Stimulated activated CD8-positive, alpha-beta memory T cell treated with anti-CD3 and anti-CD28 coated beads, Interleukin-7, amount 100 ng/mL, for 1 hour (primary cell): ENCODE measurements at places on chromosomes 3 and 15.

DNA sequence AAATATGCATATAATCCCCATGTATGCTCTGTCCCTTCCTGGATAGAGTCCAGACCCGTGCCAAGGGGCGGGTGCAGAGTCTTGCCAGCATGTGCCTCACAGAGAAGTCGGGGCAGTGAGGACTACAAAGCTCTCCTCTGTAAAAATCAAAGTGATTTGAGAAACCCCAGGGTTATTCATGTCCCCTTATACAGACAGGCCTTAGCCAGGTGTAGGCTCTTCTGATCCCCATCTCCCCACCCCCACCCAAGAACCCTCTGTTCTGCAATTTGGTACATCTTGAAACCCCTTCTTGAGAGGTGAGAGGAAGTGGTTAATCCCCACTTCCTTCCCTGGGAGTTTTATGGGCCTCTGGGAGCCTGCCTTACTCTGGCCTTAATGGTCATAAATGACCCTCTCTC, 24.7 kb downstream of the TRIM71 start:
- no peak for DNase-seq

GRCh38 chr15:36152936-36153335, 426.5 kb upstream of the CDIN1 start:
- no peak for DNase-seq

DNA sequence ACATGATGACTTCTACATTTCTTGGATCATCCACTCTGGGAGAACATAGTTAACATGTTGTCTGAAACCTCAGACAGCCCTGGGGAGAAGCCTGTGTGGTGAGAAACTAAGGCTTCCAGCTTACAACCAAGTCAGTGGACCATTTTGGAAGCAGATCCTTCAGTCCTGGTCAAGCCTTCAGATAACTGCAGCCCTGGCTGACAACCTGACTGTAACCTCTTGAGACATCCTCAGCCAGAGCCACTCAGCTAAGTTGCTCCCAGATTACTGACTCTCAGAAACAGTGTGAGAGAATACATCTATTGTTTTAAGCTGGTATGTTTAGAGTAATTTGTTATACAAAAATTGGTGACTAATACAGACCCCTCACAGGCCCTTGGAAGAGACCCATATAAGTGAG, 50.9 kb upstream of the KPNA4 start:
- no peak for DNase-seq

GRCh38 chr15:52146261-52146660, 33.7 kb upstream of the BCL2L10 start:
- no peak for DNase-seq

DNA sequence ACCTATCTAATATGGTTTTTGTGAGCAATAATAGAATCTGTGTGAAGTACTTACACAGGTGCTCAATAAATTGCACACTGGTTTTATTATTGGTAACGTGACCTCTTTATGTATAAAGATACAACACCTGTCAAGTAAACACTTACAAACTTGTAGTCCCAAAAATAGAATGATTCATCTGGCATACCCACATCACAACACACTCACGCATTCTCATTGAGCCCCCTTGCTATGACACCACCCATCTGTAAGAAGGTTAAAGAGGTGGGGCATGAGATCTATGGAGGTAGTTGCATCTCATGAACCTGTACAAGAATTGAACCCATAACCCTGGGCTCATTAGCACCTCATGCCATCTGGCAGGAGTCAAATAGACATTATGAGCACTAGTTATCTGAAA, 134.9 kb upstream of the THBS1 start:
- no peak for DNase-seq

DNA sequence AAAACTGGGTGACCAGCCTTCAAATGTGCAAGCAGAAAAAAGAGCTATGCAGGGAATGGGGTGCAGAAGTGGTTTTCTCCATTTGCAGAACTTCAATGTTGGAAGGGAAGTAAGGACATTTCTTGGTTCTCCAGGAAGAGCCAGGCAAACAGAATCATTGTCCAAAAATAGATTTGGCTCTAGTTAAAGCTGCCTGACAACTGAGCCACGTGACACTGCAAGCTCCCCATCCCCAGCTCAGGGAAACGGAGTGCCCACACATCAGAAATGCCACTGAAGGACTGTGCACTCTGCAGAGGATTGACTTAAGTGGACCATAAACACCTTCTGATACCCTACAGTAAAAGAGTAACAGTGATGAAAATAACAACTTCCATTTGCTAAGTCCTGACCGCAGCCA, 195.6 kb upstream of the NSMCE3 start:
- DNase-seq: no peak

DNA sequence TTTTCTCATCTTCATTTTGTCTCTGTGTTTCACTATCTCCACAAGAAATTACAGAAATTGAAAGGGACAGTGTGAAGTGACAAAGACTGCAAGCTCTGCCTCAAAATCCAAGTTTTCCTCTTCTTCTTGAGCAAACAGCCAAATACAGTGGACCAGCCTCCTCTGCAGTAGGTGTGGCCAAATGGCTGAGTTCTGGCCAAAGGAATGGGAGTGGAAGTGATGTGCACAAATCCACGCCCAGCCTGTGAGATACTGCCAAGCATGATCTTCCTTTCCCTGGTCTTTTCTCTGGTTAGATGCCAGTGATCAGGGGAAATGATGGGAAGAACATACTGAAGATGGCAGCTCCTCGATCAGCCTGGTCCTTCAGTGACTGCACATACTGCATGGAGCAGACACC, 111.0 kb upstream of the CPNE4 start:
- no peak for DNase-seq

- DNase-seq: no peak
These were observed 39.3 kb downstream of the IL1RAP start for GRCh38 chr3:190552969-190553759.

DNA sequence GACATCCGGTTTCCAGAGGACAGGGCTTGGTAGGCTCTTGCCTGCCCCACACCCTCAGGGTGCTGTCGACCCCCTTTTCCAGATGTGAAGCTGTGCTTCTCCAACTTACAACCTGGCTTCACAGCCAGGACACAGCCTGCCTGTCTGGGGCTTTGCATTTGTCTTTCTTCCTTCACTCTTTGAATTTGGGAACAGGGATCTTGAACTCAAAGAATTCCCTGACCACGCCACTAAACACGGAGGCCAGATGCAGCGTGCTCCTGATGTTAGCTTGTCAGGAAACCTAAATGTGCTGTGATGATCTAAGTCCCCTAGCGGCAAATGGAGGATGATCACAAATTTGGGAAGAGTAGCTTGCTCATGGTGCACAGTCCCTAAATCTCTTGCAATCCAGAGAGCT, 244.8 kb upstream of the RGMA start:
- DNase-seq: no peak

DNA sequence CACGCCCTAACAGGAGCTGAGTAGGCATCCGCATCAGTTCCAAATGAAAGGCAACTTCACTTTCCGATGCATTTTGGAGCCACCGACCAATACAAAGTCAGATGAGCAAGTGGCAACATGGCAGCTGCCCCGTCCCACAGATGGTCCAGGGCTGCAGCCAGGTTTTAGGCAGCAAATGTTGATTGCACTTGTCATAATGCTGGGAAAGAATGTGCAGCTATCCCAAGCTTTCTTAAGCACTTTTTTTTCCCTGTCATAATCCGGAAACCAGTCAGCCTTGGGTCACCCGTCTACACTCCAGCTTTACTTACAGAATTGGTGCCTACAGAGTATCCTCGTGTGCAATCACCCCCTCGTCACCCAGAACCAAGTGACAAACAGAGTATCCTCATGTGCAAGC, 147.7 kb downstream of the CHSY1 start:
- DNase-seq: no peak

- DNase-seq: no peak
These were observed 116.4 kb downstream of the SENP2 start for GRCh38 chr3:185702262-185703225.

DNA sequence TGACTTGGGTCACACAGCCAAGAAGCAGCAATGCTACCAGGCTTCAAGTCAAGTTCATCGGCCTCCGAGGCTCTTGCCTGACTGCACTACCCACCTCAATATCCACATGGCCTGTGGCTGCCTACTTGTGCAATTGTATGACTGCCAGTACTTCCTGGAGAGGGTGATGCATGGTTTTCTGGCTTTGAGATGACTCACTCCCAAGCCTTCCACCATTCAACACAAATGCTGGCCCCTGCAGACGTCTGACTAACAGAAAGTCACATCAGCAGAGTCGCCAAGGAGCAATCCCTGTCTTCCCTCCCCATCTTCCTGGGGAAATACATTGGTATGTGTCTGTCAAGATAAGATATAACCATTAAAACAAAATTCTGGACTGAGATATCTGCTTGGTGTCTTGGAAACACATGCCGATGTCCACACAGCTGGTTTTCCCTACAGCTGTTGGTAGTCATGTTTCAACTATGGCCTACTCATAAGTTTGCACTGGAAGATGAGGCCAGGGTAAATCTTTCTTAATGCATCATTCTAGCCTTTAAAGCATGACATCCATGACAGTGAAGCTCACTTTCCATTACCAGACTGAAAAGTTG, 79.6 kb upstream of the SPATA12 start:
- peak; percentile 6 for DNase-seq

DNA sequence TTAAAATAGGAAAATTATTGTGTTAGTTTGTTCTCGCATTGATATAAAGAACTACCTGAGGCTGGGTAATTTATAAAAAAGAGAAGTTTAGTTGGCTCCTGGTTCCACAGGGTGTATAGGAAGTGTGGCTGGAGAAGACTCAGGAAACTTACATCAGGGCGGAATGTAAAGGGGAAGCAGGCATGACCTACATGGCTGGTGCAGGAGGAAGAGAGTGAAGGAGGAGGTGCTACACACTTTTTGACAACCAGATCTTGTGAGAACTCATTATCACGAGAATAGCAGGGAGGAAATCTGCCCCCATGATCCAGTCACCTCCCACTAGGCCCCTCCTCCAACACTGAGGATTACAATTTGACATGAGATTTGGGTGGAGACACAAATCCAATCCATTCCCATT, 490.7 kb downstream of the RBMS3 start:
- DNase-seq: no peak

GRCh38 chr15:80536231-80536630, 132.0 kb downstream of the ARNT2 start:
- DNase-seq: no peak

DNA sequence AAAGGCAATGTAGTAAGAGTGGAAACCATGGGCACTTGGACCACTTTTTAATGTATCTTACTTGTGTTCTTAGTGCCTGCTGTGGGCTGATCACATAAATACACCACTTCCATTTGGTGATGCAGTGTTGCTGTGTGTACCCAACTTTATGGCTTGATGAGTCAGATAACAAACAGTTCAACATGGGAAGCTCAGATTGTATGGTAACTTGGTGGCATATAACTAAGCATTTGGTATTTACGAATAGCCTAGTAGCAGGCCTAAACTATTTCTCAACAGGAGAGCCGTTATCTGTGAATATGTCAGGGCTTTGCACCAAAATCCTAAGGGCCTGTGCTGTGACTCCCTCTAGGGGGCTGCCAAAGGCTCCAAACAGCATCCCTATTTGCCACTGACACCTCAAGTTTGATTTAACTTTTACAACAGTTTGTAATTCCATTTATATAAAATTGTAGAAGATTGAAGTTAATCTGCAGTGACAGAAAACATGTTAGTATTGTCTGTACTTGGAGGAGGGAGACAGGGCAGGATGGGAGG, 640.4 kb upstream of the CADM2 start:
- DNase-seq: no peak

- DNase-seq: no peak
These were observed 24.8 kb upstream of the RHO start for GRCh38 chr3:129503471-129504291.

DNA sequence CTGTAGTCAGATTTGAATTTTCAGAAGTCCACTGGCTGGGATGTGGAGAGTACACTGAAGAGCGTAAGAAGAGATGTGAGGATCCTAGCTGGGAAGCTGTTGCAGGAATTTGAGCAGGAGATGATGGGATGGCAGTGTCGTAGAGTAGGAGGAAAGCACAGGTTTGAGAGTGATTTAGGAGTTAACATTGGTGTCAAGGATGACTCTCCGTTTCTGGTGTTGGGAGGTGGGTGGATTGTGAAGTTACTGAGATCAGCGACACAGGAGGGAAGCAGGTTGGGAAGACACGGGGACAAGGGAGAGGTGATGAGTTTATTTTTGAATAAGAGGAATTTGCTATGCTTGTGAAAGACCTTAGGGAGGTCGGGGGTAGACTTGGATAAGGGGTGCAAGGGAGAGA, 434.2 kb upstream of the TPM1 start:
- no peak for DNase-seq

- DNase-seq: no peak
These were observed 42.2 kb downstream of the SYN2 start for GRCh38 chr3:12046406-12046805.

- no peak for DNase-seq
These were observed 67.7 kb downstream of the CCNL1 start for GRCh38 chr3:157092230-157092629.

DNA sequence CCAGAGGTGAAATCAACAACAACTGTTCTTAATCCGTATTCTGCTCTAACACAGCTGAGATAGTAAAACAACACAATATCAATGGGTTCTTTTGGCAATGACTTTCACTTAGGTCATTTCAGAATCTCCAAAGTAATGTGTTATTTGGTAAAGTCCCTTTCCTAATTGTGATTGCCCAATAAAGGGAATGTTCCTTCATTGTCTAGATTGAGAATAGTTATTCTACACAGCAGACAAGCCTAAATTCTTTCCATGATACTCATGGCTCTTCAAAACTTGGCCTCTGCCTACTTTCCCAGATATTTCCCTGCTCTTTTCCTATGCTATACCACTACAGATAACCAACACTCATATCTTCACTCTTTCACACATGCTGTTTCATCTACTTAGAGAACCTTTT, 219.8 kb downstream of the FMN1 start:
- DNase-seq: no peak

DNA sequence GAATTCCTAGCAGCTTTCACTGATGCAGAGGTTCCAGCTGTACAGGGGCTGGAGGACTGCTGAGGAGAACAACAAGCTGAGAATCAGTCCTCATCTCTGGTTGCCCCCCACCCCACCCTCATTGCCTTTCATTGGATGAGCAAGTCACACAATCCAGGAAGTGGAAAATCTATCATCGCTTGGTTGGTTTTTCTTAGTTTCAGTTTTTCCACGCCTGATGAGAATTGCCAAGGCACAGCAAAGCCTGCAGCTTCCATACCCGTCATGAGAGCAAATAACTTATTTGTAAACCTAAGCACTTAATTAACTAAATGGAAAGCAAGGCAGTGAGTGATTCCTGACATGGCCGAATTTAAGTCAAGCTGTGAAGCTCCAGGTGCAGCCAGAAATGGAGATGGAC, 21.4 kb upstream of the LIPC start:
- DNase-seq: peak; percentile 8

- no peak for DNase-seq
These were observed 1.2 kb downstream of the MEX3B start for GRCh38 chr15:82044373-82045178.

DNA sequence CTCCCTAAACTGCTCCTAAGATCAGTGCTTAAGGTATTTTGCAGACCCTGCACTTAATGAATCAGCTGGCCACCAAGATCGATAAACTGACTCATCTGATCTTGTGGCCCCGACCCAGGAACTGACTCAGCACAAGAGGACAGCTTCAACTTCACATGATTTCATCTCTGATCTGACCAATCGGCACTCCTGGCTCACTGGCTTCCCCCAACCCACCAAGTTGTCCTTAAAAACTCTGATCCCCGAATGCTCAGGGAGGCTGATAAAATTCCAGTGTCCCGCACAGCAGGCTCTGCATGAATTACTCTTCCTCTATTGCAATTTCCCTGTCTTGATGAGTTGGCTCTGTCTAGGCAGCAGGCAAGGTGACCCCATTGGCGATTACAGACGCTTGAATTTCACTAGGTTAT, 13.5 kb downstream of the HTR3E start:
- no peak for DNase-seq
